ENCODE measurements at places on chromosomes 1 and 21.

- no peak for DNase-seq
These were observed 325.2 kb downstream of the USP25 start for GRCh38 chr21:16055014-16055413.

- no peak for DNase-seq
These were observed 60.8 kb upstream of the PRRC2C start for GRCh38 chr1:171424494-171424893.

GRCh38 chr1:26493267-26493666, 21.0 kb downstream of the HMGN2 start:
- DNase-seq: no peak

GRCh38 chr1:53295726-53296116, 32.1 kb downstream of the LRP8 start:
- no peak for DNase-seq

DNA sequence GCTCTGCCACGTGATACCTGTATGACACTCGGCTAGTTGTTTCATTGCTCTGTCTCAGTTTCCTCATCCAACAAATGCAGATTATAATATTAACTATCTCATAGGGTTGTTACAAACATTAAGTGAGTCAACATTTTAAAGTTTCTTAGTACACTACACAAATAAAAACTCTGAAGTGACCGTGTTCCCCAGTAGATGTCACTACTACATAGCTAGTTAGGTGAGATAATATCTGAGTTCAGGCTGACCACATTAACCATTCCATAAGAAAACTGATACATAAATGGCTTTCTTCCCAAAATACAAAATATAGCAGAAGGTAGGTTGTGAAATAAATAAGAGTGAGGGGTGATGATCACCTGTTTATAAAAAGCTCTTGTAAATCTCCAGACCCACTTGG, 214.1 kb downstream of the NUF2 start:
- no peak for DNase-seq

- no peak for DNase-seq
These were observed 35.6 kb upstream of the SEC16B start for GRCh38 chr1:178005450-178005849.

GRCh38 chr1:178798232-178798861, 72.5 kb downstream of the ANGPTL1 start:
- DNase-seq: no peak

- no peak for DNase-seq
These were observed 11.6 kb upstream of the TNFSF18 start for GRCh38 chr1:173062150-173062938.

DNA sequence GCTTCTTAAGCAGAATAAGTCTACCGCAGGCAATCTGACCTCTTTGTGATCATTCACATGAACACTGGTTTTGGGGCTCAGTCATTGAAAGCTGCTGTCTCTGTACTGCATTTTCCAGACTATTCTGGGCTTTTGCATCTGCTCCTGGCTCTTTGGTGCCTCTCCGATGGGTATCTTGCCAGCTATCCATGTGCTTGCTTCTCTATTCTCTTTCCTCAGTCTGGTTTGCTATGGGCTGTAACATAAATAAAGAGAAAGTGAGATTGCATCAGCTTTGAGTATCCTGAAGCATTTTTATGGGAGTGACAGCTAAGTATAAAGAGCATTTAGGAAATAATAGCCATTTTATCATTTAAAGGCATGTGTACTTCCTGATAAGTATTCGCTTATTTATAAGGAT, 70.7 kb downstream of the C1orf21 start:
- DNase-seq: no peak

DNA sequence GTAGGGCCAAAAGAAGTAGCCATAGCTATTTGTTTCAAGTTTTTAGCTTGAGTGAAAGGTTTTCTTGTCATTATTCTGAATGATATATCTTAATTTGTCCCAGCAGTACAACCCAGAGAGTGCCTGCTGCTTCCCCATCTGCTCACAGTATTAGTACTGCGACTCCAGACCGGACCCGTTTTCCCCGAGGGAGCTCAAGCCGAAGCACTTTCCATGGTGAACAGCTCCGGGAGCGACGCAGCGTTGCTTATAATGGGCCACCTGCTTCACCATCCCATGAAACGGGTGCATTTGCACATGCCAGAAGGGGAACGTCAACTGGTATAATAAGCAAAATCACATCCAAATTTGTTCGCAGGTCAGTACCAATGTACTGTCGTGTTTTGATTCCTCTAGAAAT, 37.2 kb upstream of the C1orf115 start:
- no peak for DNase-seq

- no peak for DNase-seq
These were observed 7.5 kb upstream of the NCF2 start for GRCh38 chr1:183597656-183598347.

- no peak for DNase-seq
These were observed 2.2 kb downstream of the SFPQ start for GRCh38 chr1:35190784-35191183.

- DNase-seq: peak; percentile 21
These were observed 59.8 kb upstream of the MORC3 start for GRCh38 chr21:36260030-36260787.

GRCh38 chr1:235077571-235078479, 50.8 kb downstream of the TOMM20 start:
- DNase-seq: no peak

DNA sequence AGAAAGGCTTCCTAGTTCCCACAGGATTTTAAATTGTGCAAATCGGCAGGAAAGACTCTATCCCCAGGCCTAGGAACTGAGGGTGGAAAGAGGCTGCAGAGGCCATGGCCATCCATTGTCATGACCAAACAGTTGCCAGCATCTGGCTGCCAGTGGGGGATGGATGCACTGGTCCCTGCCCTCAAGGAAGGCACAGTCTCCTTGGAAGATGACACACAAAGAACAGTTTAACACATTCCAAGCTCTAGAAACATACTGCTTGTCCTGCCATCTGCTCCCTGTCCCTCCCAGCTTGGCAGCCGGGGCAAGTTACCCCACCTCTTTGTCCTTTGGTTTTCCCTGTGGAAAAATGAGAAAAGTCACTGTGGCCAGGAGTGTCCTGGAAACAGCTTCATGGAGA, 83.2 kb downstream of the BCAR3 start:
- no peak for DNase-seq

DNA sequence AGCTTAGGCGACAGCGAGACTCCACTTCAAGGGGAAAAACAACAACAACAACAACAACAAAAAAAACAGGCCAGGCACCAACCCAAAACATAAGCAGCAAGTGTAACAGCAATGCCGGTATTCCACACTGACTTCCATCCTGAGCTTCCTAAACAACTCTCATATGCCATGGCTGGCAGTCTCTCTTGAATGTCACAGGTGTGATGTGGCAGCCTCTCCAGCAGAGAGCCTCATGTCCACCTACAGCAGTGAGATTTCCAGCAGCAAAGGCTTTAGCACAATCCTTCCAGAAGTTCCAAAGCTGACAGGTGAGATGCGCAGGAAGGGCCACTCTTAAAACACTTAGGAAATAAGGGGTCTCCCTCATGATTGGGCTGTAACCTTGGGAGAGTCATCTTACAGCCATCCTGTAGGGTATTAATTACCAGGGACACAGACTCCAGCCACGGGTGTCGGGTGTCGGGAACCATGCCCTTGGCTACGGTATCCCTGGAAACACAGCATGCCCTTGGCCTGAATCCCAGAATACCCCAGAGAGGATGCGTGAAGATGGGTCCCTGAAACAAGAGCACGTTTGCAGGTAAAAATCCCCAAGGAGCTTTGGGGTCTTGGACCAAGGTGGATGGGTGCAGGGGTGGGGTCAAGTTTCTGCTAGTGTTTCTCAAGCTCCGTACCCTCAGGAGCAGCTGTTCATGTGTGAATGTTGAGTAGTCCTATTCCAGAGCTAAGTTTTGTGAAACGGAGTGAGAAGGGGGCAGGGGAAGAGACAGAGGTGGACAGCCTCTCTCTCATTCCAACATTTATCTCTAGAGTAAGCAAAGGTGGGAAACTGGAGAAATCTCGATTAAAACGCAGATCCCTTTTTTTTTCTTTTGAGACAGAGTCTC, 31.4 kb downstream of the CLSTN1 start:
- no peak for DNase-seq

DNA sequence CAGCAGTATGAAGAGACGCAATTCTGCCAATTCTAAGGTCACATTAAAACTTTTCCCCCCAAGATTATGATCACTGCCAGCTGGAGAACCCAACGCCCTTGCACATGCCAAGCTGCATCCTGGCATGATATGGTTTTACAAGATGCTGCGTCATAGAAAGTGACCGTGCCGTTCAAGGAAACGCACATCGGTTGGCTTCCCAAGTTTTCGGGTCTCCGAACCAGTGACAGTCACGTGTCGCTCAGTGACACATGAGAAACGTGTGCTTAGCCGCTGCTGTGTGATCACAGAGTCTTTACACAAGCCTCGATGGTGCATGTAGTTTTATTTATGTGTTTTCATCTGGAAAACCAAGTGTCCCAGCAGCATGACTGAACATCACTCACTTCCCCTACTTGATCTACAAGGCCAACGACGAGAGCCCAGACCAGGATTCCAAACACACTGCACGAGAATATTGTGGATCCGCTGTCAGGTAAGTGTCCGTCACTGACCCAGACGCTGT, 7.4 kb downstream of the SMIM1 start:
- DNase-seq: no peak

DNA sequence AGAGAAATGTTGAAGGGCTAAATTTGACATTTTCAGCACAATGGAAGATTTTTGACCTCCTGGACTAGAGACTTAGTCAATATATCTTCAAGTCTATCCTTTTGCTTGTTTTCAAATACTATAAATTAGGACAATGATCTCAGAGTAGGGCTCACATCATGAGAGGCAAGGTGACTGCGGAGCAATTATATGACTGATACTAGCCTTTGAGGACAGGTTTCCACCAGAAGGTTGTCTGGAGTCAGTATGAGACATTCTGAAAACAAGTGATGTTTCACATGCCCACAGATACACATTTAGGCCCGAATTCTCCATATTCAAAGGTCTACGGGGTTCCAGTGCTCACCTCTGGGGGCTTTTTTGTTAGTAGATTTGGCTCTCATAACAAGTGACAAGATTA, 142.3 kb upstream of the SAMSN1 start:
- DNase-seq: no peak

- no peak for DNase-seq
These were observed 199.8 kb downstream of the SEC16B start for GRCh38 chr1:177770096-177770495.

DNA sequence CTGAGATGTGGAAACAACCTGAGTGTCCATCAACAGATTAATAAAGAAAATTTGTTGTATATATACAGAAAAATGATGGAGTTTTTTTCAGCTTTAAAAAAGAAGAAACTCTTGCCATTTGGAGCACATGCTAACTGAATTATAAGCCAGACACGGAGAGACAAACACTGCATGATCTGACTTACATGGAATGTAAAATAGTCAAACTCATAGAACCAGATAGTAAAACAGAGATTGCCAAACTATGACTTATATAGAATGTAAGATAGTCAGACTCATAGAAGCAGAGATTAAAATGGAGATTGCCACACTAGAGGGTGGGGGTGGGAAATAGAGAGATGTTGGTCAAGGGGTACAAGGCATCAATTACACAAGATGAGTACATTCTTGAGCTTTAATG, 1786.6 kb downstream of the PLA2G4A start:
- no peak for DNase-seq

DNA sequence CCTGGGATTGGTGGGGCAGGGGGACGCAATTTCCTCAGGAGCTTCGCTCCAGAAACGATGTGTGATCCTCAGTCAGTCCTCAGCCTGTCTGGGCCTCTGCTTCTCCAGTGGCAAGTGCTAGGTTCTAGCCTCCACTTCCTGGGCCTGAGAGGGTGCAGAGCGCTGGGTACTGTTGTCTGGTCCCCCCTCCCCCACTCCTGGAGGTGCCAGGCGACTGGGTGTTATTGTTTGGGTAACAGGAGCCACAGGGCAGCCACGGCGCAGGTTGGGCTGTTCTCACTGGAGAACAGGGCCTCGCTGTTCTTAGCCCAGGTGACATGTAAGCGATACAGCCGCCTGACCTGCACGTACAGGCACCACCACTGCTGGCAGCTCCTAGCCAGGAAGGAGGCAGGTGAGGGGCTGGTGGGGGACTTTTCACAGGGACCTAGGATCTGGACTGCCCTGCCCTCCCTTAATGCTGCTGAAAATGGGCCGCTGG, 2.1 kb downstream of the RPS6KA1 start:
- DNase-seq: no peak

DNA sequence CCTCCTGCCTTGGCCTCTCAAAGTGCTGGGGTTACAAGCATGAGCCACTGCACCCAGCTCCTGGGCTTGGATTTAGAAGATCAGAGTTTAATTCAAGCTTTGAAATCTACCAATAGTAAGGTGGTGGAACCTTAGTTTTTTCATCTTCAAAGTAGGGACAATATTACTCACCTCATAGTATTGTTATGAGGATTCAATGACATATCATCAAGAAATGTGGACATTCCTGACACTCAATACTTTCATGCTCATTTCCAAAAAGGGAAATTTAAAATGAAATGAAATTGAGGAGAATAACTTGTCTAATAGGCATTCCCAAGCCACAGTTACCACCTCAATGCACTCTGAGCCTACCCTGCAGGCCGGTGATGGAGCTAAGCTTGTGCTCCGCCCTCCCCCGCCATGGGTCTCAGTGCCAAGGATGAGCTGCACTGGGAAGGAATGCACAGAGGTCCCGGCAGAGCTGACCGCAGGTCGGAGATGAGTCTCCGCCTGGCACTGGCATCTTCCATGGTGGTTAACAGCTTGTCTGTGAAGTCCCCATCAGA, 56.5 kb upstream of the BCAR3 start:
- no peak for DNase-seq

DNA sequence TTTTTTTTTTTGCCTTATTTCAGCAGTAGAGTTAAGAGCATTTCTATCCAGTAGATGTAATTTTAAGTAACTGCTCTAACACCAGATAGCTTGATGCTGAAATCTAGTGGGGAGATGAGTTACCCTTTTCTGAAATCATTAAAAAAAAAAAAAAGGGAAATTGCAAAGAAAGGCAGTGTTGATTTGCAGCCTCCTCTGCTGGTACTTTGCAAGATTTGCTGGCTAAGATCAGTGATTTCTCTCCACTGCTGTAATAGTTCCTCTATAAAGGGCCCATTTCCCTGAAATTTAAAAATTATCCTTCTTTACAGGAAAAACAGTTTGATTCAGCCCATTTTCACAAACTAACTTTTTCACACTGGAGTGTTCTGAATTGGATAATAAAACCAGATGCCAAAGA, 120.6 kb downstream of the PTBP2 start:
- DNase-seq: no peak

- DNase-seq: no peak
These were observed 6.9 kb downstream of the PAX7 start for GRCh38 chr1:18637511-18637960.

DNA sequence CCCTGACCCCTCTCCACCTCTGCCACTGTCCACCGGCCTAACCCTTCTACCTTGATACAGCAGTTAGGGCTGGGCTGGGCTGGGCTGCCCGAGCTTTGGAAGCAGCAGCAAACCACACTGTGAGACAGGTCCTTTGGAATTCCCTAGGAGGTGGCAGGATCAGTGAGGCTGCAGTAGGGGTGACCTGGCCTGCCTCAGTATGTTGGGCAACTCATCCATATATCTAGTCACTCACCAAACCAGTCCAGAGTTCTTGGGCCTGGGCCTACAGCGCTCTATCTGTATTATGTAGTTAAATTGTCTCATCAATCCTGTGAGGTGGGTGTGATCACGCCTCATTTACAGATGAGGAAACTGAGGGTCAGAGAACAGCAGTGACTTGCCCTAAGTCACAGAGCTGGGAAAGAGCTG, 13.3 kb upstream of the SYNC start:
- no peak for DNase-seq

- DNase-seq: no peak
These were observed 10.4 kb upstream of the KLF17 start for GRCh38 chr1:44108241-44108640.

GRCh38 chr1:216020743-216021345, 402.4 kb downstream of the USH2A start:
- DNase-seq: no peak
